ENCODE measurements at places on chromosomes 2 and 18.

- no peak overlapping the region for H3K27ac ChIP-seq
- no peak overlapping the region for H3K4me3 ChIP-seq
- peaks cover 50% of the 10 kb centered on the region for H3K36me3 ChIP-seq
- peaks cover 35% of the 10 kb centered on the region for H3K4me1 ChIP-seq
- ATAC-seq: no peak
- H3K27me3 ChIP-seq: no peaks in the 10 kb centered on the region
Measured at GRCh38 chr2:69615969-69616368, 27.6 kb downstream of the AAK1 start.

- H3K36me3 ChIP-seq: no peaks in the 10 kb centered on the region
- H3K4me1 ChIP-seq: no peaks in the 10 kb centered on the region
- H3K27me3 ChIP-seq: no peaks in the 10 kb centered on the region
- no peak for ATAC-seq
Measured at GRCh38 chr2:198077477-198077876, 273.1 kb downstream of the PLCL1 start.

DNA sequence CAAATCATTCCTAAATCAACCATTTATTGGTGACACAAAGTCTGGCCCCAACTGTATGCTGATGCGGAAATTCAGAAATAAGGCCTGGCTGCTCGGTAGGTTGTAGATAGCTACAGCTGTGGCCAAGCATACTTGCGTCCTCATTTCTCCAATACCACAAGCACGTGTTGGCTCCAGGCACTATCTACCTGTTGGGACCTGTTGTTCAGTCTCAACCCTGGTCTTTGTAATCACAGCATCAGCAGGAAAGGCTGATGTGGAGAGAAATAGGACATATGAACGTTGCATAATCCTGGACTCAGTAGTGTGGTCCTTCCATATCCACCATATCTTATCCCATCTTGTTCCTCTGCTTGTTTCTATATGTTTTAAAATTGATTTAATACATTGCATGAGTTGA, 212.6 kb downstream of the PMAIP1 start:
- no peaks in the 10 kb centered on the region for H3K4me1 ChIP-seq
- no peak for ATAC-seq
- H3K27ac ChIP-seq: no peak overlapping the region
- no peaks in the 10 kb centered on the region for H3K36me3 ChIP-seq

DNA sequence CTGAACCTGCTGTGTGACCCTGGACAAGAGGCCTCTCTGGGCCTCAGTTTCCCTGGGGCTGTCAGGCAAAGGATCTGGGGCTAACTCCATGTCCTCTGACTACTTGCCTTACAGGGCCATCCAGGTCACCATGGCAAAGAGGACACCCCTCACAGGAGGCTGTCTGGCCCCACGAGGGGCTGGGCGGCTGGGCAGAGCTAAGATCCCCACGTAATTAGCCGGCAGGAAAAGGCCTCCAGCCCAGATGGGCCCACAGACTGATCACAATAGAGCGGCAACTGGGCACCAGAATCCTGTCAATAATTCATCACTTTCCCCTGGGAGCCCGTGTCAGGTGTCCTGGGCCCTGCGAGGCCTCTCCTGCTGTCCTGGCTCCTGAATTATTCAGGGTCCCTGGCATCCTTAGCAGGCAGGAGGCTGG, 44.8 kb upstream of the OTOF start:
- no peak for ATAC-seq
- no peak overlapping the region for H3K4me3 ChIP-seq
- peaks cover 10% of the 10 kb centered on the region for H3K4me1 ChIP-seq
- no peak overlapping the region for H3K27ac ChIP-seq
- H3K36me3 ChIP-seq: no peaks in the 10 kb centered on the region

- H3K27ac ChIP-seq: no peak overlapping the region
- H3K4me3 ChIP-seq: no peak overlapping the region
- ATAC-seq: no peak
- H3K4me1 ChIP-seq: no peaks in the 10 kb centered on the region
- H3K27me3 ChIP-seq: peaks cover 19% of the 10 kb centered on the region
Measured at GRCh38 chr2:127175751-127176354, 44.2 kb downstream of the CYP27C1 start.

DNA sequence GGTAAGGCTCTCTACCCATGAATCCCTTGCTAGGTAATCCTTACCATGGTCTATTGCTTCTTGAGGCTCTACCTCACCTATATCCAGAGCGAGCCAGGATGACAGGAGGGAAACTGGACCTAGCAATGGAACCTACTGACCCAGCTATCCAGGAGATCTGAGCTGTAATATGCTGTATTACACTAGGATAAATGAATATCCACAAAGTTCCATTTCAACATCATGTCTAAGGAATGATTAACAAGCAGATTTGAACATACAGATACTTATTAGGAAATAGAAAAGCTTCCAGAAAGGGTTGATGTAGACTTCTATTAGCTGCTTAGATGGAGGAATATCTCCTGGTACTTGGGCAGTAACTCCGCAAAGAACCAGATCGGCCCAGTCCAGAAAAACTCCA, 110.1 kb downstream of the BAZ2B start:
- peaks cover 9% of the 10 kb centered on the region for H3K4me1 ChIP-seq
- H3K4me3 ChIP-seq: no peak overlapping the region
- H3K36me3 ChIP-seq: no peaks in the 10 kb centered on the region
- no peak overlapping the region for H3K27ac ChIP-seq
- no peak for ATAC-seq

Measured in activated T-helper 17 cell treated with anti-CD3 and anti-CD28 coated beads, Interleukin-2, amount 50 U/mL, for 72 hours (primary cell).